ENCODE measurements at places on chromosomes 1 and 21.

- no peak for DNase-seq
Observed at GRCh38 chr1:151947140-151947539, 37.8 kb upstream of the THEM4 start.

GRCh38 chr1:110243574-110243973 lies 33.5 kb downstream of the KCNC4 start:
- DNase-seq = no peak

DNA sequence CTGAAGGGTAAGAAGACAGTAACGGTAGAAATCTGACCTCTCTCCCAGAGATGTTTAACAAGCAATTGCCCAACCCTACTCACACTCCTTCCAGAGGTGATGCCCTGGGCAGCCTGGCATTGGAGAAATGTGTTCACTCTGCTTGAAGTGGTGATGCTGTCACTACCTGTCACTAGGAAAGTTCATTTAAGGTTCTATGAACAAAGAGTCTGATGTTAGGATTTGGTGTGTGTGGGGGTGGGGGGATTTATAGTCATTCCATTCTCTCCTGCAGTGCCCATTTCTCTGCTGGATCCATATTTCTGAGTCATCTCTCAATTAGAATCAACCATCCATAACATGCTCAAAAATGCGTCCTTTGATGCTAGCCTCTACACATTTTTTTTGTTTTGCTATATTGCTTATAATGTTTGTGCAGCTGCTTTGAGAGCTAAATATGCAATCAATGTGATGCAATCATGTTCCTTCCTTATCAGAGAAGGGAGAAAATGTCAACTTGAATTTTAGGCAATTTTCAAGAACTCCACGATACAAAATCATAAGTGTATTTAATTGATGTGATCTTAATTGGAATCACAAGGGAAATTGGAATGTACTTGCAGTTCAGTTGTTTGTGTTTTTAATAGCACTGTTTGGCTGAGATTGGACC lies 173.9 kb downstream of the DUSP10 start:
- DNase-seq = no peak

DNA sequence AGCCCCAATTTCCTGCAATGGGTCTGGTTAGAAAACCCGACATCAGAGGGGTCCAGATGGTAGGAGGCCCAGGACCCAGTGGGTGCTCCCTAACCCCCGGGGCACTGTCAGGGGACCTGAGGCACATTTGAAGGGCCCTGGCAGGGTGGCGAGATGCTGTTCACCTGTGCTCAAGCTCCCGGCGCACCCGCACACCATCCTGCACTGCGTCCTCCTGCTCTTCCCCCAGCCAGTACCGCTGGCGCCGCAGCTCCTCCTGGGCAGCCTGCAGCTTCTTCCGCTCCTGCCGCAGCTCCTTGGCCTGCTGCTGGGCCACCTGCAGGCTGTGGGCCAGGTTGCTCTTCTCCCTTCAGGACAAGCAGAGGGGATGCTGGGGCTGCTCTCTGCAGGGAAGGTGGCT lies 36.0 kb downstream of the RNU1-1 start:
- DNase-seq = no peak

DNA sequence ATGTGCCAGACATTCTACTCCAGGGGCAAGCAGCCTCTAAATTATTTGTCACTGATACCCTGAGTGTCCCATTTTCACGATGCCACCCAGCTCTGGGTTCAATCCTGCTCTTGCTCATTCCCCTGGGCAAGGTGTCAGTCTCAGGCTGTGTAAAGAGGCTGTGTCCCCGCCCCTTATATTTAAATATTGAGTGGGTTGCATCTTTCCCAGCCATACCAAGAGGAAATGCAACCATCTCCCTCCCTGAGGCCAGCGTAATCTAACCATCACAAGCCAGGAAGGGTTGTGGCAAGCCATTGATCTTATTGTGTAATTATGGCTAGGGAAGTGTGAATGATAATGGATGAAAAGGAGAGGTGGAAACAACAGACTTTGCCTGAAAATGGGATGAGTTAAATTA lies 54.7 kb upstream of the CLDN14 start:
- DNase-seq = no peak

DNA sequence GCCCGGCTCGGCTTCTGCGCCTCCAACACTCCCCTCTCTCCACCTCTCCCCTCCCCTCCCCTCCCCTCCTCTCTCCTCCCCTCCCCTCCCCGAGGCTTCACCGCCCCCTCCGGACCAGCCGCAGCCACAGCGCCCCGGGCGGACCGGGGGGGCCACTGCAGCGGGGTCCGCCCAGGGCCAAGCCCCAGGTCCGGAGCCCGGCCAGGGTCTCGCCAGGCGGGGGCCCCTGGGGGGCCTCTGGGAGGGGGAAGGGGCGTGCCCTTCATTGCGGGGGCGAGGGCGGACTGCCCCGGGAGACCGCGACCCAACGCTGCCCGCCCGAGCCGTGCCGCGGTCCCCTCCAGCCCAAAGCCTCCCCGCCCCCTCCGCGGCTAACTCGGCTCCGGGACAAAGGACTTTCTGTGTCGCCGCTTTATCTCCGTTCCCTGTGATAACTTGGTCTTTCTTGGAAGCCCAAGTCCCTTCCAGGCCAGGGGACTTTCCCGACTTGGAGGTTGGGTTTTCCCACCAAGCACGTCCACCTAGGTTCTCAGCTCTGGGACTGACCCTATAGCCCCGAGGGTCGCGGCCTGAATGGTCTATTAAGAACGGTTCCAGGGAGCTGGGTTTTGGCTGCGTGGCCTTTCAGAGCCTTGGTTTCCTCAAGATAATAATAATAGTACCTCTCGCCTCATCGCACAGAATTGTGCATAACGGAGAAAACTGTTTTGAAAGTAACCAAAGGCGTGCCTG lies at the start of gene UBQLN4:
TSS of gene UBQLN4 (minus strand) at position 31 of the 732 bp plus-strand sequence. CDS start 97 bp downstream, outside the sequence.
- peak; percentile 85 for DNase-seq

GRCh38 chr1:22737374-22738068 lies 26.9 kb downstream of the EPHB2 start:
- DNase-seq = no peak

- DNase-seq = no peak
Observed at GRCh38 chr1:228497817-228498216, 10.6 kb downstream of the RNF187 start.

DNA sequence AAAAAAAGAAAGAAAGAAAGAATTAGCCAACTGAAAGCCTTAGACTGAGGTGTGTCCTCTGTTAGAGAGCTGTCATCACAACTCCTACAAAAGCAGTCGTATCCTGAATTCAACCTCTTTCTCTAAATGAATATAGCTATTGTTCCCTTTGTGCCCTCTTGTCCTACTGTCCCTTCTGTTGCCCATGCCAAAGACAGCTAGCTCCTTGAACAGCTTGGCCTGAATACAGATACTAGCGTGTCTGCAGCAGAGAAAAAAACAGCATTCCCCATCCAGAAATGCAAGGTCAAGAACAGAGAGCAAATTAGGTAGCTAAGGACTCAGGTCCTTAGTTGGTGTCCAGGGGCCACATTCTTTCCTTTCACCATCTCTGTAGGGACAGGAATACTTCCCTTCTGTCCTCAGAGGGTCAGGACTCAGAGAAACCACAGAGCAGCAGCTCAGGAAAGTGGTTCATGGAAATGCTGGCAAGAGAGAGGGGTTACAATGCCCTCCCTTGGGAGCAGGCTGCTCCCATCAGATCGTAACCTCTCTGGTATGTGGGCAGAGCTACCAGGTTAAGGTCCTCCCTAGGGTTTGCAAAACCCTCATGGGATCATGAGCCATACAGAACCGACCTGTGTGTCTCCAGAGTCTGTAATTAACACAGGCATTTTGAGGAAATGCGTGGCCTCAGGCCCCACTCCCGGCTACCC lies 1.8 kb upstream of the ZBTB48 start:
- no peak for DNase-seq

DNA sequence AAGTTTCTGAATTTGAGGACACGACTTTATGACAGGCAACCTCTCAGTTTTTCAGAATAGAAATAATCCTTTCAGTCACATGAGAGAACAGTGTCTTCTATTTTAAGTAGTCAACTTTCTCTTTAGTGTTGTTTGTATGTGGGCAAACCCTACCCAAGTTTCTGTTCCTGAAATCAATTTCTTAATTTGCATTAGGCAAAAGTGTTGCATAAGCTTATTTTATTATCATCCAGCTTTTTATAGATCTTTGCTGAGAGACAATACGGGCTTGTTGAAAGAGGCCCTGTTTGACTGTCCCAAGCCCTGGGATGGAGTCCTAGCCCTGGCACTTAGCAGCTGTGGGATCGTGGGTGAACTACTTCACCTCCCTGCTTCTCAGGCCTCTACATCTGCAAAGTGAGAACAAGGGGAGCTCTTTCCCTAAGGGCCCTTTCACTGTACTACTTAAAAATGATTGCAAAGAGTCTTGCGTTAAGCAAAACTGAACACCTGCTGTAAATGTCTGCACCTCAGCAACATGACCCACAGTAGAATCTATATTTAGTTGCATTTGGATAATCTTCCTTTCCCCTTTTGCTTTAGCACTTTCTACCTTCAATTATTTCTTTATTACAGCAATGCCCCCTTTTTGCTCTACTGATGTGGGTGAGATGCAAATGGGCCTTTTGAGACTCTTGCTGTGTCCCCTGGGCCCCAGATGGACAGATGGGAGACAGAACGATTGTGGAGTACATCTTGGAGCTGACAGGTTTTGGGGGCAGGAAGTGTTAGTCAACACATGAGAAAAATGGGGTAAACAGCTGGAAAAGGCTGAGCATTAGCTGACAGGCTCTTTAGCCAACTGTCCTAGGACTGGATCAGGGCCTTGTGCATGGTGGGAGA lies 41.0 kb upstream of the SCAF4 start:
- no peak for DNase-seq

- no peak for DNase-seq
Observed at GRCh38 chr1:190322274-190322673, 155.4 kb downstream of the BRINP3 start.

DNA sequence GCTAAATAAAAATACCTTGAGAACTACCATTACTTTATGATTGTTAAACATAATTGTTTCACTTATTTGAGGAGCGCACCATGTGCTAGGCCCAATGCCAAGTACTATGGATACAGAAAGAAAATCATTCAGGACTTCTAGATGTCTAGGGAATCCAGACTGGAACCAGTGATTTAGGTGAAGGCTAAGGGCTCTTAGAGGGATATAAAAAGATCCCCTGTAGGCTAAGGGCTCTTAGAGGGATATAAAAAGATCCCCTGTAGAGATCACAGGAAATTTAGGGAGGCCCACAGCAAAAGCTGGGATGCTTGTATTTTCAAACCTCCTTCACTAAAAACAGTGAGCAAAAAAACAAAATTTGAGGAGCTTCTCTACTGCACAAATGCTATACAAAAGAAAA lies 6.7 kb downstream of the TOR1AIP2 start:
- no peak for DNase-seq

DNA sequence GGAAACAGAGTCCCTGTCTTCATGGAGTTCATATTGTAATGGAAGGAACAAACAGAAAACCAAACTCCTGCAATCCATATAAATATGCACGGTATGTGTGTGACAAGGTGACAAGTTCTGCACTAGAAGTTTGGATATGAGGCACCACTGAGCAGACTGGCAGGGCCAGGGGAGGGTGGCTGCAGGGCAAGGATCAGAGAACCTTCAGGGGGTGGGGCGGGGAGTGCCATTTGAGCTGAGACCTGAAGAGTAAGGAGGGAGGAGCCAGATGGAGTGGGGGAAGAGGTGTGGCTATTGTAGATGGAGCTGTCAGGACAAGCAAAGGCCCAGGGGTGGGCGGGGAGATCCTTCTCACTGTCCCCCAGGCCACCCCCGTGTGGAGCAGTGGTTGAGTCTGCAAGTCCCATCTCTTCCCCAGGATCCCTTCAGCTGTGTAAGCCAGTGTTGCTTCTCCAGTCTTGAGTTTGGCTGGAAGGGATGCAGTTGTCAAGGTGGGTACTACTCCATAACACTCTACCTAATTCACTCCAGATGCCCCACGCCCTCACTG lies 76.4 kb downstream of the ATP5PO start:
- DNase-seq = no peak

- DNase-seq = no peak
Observed at GRCh38 chr21:42057851-42058437, 13.2 kb upstream of the UMODL1 start.

DNA sequence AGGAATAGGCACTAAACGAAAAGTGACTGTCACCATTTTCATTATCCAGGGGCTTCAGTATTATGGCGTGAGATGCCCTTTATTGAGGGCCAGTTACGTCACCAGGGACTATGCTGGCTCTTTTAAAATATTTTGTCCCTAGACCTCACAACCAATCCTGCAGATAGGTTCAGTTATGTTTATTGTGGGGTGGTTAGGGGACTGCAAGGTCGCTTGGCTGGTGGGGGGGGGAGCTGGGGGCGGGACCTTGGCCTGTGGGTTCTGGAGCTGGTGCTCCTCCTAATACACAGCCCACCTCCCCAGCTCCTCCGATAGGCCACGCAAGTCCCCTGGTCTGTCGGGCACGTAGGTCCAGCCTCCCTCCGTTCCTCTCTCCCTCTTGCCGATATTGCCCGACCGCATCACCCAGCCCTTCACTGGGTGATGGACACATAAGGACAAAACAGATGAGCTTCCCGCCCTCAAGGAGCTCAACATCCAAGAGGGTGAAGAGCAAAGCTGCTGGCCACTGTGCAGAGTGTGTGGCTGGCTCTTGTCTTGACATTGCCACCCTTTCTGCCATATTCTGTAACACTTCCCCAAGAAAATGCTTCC lies 271.8 kb downstream of the MATN1 start:
- no peak for DNase-seq

DNA sequence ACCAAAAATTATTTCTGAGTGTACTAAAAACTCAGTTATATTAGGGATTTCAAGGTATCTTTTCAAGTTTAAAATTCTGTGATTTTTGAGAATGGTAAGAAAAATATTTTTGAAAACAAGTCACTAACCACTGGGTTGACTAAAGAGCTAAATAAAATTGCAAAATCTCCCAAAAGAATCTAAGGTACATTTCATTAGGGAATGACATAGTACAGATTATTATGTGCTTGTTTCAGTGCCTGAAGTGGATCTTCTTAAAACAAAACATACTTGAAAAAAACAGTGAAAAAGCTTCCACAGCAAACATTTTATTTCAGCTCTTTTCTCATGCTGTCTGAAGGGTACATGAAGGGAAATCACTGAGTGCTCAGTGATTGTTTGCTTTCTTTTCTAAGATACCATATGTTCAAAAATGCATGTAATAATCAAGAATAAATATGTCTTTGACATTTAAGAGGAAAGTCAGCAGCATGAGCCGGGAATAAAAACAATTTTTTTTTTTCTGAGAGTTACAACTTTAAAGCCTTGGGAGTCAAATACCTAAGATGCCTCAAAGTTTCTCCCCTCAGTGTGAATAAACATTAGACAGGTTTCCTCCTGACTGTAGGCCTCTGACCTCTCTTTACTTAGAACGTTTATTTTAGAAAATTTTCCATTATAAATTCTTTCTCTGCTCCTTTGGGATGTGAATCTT lies 200.7 kb downstream of the KCNT2 start:
- DNase-seq = no peak

All from NCI-H1048 (cell line).